ENCODE measurements at places on chromosomes 7 and 10.

GRCh38 chr10:8103543-8103942, 49.1 kb downstream of the GATA3 start:
- H3K4me1 ChIP-seq = peaks cover 7% of the 10 kb centered on the region
- no peaks in the 10 kb centered on the region for H3K36me3 ChIP-seq
- H3K27ac ChIP-seq = no peak overlapping the region
- H3K4me3 ChIP-seq = no peak overlapping the region

DNA sequence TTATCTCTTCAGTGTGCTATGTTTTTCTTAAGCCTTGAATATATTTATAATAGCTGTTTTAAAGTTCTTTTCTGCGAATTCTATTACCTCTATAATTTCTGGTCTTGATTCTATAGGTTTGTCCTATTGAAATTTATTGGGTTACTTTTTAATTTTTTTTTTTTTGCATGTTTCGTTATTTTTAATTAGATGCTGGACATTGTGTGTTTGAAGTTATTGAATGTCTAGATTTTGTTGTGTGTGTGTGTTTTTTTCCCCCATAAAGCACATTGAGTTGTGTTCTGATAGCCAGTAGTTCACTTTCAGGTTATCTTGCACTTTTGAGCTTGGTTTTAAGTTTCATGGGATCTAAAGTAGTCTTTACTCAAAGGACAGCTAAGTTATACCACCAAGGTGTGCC, 394.9 kb downstream of the RPS24 start:
- no peak overlapping the region for H3K4me3 ChIP-seq
- no peaks in the 10 kb centered on the region for H3K4me1 ChIP-seq
- H3K27ac ChIP-seq = no peak overlapping the region
- H3K36me3 ChIP-seq = no peaks in the 10 kb centered on the region
- no peak for DNase-seq

DNA sequence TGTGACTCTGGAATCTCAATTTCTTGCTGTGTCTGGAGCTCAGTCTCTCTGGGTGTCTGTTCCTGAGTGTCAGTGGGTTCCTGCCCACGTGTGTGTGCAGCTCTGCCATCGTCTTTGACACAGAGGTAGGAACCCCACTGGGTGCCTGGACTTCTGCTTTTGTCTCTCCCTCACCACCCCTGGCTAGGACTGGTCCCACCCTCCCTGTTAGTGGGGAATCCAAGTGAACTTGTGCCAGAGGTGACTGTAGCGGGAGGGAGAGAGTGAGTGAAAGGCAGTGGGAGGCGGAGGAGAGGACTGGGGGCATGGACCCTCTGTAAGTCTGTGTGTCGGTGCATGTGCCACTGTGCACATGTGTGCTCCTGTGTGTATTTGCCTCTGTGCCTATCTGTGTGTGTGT, 299.9 kb upstream of the ZMIZ1 start:
- no peaks in the 10 kb centered on the region for H3K4me1 ChIP-seq
- no peaks in the 10 kb centered on the region for H3K27me3 ChIP-seq
- no peak for DNase-seq
- H3K36me3 ChIP-seq = no peaks in the 10 kb centered on the region
- H3K27ac ChIP-seq = no peak overlapping the region

DNA sequence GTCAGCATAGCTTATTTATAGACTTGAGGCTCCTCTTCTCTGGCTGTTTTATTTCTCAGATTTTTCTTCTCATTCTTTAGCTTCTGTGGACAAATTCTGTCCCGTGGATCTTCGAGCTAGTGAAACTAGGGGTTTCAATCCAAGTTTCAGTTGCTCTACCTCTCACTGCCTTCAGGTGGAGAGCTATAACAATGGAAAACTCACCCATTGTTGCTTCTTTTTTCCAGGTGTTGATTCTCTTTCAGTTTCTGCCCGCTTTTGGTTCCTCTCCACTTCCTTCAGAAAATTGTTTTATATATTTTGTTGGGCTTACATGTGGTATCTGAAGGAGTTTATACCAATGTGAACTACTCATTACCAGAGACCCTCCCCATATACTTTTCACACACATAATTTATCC, 266.1 kb downstream of the TCF7L2 start:
- H3K27ac ChIP-seq = no peak overlapping the region
- DNase-seq = peak; percentile 76
- no peaks in the 10 kb centered on the region for H3K27me3 ChIP-seq
- no peaks in the 10 kb centered on the region for H3K36me3 ChIP-seq
- no peak overlapping the region for H3K4me3 ChIP-seq

- peak; percentile 97 for DNase-seq
- no peaks in the 10 kb centered on the region for H3K36me3 ChIP-seq
- 0 out of 2 replicates have a peak, but pooled peaks cover 10% of the 10 kb centered on the region for H3K4me1 ChIP-seq
Observed at GRCh38 chr7:138458576-138459412, 1.3 kb upstream of the TRIM24 start.

DNA sequence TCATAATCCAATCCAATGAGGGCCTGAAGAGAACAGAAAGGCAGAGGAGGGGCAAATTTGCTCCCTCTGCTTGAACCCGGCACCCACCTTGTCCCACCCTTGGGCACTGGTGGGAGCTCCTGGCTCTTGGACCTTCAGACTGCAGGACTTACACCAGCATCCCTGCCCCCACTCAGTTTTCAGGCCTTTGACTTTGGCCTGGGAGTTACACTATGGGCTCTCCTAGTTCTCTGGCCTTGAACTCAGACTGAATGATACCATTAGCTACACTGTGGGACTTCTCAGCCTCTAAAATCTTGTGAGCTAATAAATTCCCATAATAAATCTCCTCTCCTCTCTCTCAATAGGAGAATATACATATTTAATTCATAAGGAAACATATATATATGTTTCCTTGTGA, 114.4 kb downstream of the AHR start:
- no peak for DNase-seq
- H3K4me1 ChIP-seq = no peaks in the 10 kb centered on the region
- no peaks in the 10 kb centered on the region for H3K27me3 ChIP-seq
- H3K27ac ChIP-seq = no peak overlapping the region
- H3K36me3 ChIP-seq = no peaks in the 10 kb centered on the region
- no peak overlapping the region for H3K4me3 ChIP-seq

GRCh38 chr7:103348452-103348851, 1.0 kb downstream of the PSMC2 start:
- H3K27ac ChIP-seq = no peak overlapping the region
- H3K4me3 ChIP-seq = peak overlapping the region; percentile 75
- DNase-seq = no peak
- no peaks in the 10 kb centered on the region for H3K36me3 ChIP-seq
- H3K4me1 ChIP-seq = peaks cover 14% of the 10 kb centered on the region

- no peak overlapping the region for H3K27ac ChIP-seq
- no peaks in the 10 kb centered on the region for H3K4me1 ChIP-seq
- no peaks in the 10 kb centered on the region for H3K36me3 ChIP-seq
- H3K27me3 ChIP-seq = no peaks in the 10 kb centered on the region
Observed at GRCh38 chr10:75506930-75507329, 75.5 kb downstream of the LRMDA start.

GRCh38 chr10:80184291-80184690, 21.0 kb downstream of the ANXA11 start:
- no peak overlapping the region for H3K4me3 ChIP-seq
- H3K4me1 ChIP-seq = no peaks in the 10 kb centered on the region
- no peaks in the 10 kb centered on the region for H3K27me3 ChIP-seq
- H3K27ac ChIP-seq = no peak overlapping the region
- no peak for DNase-seq
- H3K36me3 ChIP-seq = no peaks in the 10 kb centered on the region

DNA sequence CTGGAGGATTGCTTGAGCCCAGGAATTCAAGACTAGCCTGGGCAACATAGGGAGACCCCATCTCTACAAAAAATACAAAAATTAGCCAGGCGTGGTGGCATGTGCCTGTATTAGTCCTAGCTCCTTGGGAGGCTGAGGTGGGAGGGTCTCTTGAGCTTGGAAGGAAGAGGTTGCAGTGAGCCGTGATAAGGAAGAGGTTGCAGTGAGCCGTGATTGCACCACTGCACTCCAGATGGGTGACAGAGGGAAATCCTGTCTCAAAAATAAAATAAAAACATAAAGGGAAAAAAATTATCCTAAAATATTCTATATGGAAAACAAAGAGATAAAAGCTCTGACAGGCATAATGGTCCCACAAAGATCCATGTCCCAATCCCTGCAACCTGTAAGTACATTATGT, 87.9 kb upstream of the KAT6B start:
- DNase-seq = no peak
- H3K4me1 ChIP-seq = no peaks in the 10 kb centered on the region
- H3K27ac ChIP-seq = no peak overlapping the region

DNA sequence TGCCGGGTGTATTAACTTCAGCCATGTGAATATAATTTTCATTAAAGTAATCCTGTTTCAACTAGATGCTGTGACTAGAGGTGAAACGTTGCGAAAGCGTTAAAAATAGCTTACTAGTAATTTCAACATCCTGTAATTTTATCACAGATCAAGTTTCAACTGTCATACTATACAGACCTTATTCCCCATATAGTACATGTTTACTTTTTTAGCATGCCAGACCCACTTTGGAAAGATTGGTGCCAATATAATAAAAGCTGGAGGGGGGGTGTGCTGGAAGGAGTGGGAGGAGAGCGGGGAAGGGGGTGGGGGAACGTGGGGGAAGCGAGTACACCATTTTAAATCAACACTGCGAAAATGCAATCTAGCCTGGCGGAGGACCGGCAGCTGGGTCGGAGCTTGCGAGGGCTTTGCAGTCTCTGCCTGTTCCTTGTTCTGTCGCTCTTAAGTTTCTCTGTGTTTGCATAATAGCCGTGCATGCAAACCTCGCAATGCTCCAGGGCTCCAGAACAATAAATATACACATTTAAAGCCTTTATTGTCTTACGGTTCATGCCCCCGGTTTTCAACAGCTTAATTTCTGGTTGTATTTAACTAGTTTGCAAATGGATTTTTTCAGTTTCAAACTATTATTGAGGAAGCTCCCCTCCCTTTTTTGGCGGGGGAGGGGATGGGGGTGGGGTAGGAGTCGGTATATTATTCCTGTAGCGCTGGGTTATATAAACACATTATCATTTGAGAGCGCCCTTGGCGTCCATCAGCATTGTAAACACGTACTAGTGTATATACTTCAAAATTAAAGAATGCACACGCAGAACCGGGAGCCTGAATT, 1.3 kb upstream of the ARID5B start:
- peaks cover 34% of the 10 kb centered on the region for H3K4me1 ChIP-seq
- H3K36me3 ChIP-seq = no peaks in the 10 kb centered on the region
- peaks cover 50% of the 10 kb centered on the region for H3K27me3 ChIP-seq
- no peak overlapping the region for H3K27ac ChIP-seq

GRCh38 chr10:133530506-133530905, 3.3 kb downstream of the CYP2E1 start:
- peaks cover 73% of the 10 kb centered on the region for H3K27me3 ChIP-seq
- H3K4me1 ChIP-seq = no peaks in the 10 kb centered on the region
- H3K36me3 ChIP-seq = no peaks in the 10 kb centered on the region
- no peak overlapping the region for H3K4me3 ChIP-seq
- no peak for DNase-seq
- H3K27ac ChIP-seq = no peak overlapping the region

DNA sequence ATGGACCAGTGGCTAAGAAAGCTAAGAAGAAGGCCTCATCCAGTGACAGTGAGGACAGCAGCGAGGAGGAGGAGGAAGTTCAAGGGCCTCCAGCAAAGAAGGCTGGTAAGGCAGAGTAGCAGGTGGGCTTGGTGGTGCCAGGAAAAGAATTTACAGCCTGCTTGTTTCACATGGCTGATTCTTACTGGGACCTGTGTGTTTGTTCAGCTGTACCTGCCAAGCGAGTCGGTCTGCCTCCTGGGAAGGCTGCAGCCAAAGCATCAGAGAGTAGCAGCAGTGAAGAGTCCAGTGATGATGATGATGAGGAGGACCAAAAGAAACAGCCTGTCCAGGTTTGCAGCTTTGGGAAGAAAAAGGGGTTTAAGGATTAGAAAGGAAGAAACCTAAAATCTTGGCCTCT, 5.0 kb downstream of the NOLC1 start:
- H3K4me1 ChIP-seq = peaks cover 10% of the 10 kb centered on the region
- no peak overlapping the region for H3K4me3 ChIP-seq
- no peaks in the 10 kb centered on the region for H3K27me3 ChIP-seq
- no peak for DNase-seq

- H3K27ac ChIP-seq = no peak overlapping the region
- H3K36me3 ChIP-seq = no peaks in the 10 kb centered on the region
- no peak overlapping the region for H3K4me3 ChIP-seq
- DNase-seq = no peak
Observed at GRCh38 chr10:89342206-89342958, 14.6 kb downstream of the IFIT3 start.

DNA sequence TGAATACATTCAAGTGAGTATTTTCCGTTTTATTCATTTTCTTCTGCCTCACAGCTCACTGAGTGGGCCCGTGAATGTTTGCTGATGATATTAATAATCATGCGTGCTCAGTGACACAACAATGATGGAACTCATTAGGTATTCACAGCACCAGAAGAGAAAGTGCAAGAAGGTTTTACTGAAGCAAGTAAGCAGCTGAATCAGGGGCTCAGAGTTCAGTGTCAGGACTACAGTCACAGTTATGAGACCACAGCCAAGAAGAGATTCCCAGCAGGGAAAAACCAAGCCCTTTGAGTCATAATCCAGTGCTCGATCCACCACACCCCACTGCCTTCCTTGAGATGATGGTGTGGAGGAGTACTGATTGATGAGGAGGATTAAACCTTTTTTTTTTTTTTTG, 247.4 kb downstream of the KIAA1217 start:
- DNase-seq = no peak
- no peaks in the 10 kb centered on the region for H3K27me3 ChIP-seq

DNA sequence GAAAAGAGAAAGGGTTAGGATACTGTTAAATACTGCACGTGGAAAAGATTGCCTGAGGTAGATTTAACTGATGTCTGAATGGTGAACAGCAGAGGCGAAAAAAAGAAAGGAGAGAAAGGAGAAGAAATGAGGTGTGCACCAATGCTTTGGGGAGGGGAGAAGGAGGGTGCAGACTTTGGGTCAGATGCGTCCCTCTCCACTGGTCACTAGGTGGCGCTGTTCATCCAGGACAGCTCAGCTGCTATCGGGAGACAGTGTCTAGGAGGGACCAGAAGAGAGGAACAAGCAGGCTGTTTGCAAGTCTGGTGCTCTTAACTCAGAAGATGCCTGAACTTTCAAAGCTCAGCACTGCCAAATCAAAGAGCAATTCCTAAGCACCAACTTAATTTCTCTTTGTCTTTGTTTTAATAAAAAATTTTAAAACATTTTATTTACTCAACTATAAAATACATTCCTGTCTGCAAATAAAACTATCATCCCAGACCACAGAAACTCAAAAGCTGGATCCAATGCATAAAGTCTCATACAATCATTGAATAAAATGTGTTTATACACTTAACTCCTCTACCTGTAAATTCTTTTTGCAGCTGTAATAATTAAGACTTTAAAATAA, 83.9 kb upstream of the PDLIM1 start:
- H3K4me1 ChIP-seq = peaks cover 17% of the 10 kb centered on the region
- no peak overlapping the region for H3K27ac ChIP-seq
- no peaks in the 10 kb centered on the region for H3K36me3 ChIP-seq
- H3K4me3 ChIP-seq = no peak overlapping the region
- no peaks in the 10 kb centered on the region for H3K27me3 ChIP-seq

GRCh38 chr7:47180516-47180826, 401.4 kb downstream of the TNS3 start:
- no peaks in the 10 kb centered on the region for H3K36me3 ChIP-seq
- no peak overlapping the region for H3K27ac ChIP-seq
- no peak for DNase-seq
- no peaks in the 10 kb centered on the region for H3K27me3 ChIP-seq
- H3K4me3 ChIP-seq = no peak overlapping the region
